ENCODE measurements at places on chromosomes 16 and 17.

DNA sequence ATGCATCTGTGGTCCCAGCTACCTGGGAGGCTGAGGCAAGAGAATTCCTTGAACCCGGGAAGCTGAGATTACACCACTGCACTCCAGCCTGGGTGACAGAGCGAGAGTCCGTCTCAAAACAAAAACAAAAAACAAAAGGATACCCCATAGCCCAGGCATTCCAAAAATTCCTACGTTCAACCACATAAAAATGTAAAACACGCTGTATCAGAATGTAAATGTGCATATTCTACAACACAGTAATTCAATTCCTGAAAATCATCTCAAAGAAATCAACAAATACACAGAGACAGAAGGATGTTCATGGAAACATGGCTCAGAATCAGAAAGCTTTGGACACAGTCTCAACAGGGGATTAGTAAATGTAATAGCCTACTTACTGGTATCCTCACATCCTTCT is 33.0 kb downstream of the COG7 start:
- DNase-seq: no peak

DNA sequence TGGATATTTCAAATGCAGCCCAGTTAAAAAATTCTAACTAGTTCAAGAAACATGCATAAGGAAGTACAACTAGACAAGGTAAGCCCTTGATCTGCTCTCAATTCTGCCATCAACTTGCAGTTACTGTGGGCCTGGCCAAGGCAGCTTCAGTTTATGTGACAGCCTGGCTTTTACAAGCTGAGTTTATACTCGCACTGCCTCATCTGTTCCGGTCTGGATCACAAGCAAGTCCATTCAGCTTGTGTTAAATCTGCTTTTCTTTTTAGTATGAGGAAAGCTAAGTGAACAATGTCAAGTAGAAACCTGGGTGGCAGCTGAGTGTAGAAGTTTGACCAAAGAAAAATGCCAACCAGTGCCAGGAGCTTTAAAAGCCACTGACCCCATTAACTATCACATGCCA is 76.6 kb upstream of the CORO6 start:
- no peak for DNase-seq

- no peak for DNase-seq
Observed at GRCh38 chr17:56822725-56823124, 11.0 kb downstream of the C17orf67 start.

- DNase-seq: no peak
Observed at GRCh38 chr17:75396796-75397195, 8.7 kb downstream of the GRB2 start.

- DNase-seq: no peak
Observed at GRCh38 chr17:65171752-65172151, 34.6 kb downstream of the RGS9 start.

- no peak for DNase-seq
Observed at GRCh38 chr16:73853968-73854367, 442.6 kb upstream of the PSMD7 start.

DNA sequence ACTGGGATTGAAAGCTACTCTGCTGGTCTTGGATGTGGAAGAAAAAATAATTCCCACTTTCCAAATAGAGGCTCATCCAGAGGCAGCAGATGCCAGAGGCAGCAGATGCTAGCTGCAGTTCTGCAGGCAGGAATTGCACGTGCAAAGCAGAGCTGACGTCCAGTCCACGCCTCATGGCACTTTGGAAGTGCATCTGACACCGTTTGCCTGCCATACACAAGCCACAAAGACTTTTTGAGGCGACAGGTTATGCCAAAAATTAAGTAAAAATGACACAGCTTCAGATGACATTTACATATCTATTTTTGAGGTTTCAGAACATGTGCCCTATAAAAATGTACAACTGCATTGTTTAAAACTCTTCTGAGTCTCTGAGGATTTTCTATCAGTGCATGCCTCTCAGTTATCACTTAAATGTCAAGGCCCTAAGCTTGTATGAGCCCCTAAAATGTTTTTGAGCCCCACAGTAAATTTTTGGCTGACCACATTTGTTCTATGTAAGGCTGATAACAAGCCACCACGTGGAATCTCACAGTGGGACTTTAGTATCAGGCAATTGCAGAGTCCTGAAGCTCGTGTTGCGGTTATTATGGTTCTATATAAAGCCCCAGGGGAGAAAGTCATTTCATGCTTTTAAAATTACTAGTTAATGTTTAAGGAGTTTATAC is 239.2 kb downstream of the PRKCA start:
- DNase-seq: no peak

DNA sequence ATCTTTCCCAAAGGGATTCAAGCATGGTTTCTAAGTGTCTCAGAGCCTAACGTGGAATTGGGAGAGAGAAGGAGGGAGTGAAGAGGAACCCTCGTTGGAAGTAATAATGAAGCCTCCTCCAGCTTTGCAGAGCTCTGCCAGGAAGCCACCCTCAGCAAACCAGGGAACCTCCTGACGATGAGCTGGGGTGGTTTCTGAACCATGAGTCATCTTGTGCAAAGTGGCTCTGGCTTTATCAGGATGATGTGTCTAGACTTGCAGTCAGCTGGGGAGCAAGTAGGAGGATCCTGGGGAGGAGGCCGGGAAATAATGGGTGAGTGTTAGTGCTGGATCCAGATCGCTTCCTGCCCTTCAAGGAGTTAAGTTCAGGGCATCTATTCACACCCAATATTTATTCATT is 191.7 kb upstream of the RBFOX1 start:
- no peak for DNase-seq

All from CD14-positive monocyte (primary cell).